ENCODE measurements at places on chromosomes 2 and 18.

DNA sequence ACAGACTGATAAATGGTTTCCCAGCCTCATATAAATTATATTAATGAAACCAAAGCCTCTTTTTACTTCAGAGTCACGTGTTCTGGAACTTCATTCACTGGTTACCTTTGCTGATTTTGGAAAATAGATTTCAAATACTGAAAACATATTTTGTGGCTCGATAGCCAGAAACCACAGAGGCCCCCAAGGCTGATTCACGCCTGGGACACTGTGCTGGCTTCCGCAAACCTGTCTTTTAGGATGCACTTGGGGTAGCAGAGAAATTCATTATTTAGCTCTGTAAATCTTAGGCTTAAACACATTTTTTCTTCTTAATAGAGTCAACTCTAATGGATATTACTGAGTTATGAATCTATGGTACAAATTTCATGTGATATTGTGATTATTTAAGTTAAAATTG, 90.7 kb upstream of the TMEM18 start:
- no peak for DNase-seq

DNA sequence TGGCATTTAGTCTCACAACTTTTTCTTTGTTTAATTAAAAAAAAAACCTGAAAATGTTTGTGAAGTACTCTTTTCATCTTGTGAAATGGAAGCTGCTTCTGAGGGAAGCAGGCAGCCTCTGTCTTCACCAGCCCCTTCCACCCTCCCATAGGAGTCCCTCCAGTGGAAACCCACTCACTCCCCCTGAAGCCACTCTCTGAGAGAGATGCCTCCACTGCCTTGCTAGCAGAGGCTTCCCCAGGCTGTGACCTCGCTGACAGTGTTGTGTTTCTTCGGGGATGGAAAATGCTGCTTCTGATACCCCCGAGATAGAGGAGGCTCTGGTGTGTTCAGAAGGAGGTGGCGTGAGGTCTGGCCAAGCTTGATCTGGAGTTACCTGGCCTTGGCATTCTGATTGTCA, 59.9 kb downstream of the SH3RF3 start:
- no peak for DNase-seq

DNA sequence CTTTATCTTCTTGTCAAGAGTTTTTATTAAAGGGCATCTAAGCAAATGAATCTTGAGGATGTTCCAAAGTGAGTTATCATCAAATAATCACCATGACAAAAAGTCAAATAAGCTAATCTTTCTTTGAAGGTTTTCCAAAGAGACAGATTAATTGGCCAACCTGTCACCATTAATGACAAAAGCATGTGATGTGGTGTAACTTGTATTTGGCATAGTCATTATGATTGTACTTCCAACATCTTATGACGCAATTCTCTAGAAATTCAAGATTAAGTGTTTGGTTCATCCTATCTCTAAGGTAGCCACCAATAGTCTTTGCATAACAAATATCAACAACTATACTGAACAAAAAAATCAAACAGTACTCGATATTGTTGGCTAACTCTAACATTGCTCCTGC, 28.6 kb downstream of the RBMS1 start:
- no peak for DNase-seq

GRCh38 chr2:8675543-8675942, 6.3 kb upstream of the ID2 start:
- DNase-seq: no peak

- no peak for DNase-seq
These were observed 2.1 kb upstream of the CLIP4 start for GRCh38 chr2:29113027-29113686.

DNA sequence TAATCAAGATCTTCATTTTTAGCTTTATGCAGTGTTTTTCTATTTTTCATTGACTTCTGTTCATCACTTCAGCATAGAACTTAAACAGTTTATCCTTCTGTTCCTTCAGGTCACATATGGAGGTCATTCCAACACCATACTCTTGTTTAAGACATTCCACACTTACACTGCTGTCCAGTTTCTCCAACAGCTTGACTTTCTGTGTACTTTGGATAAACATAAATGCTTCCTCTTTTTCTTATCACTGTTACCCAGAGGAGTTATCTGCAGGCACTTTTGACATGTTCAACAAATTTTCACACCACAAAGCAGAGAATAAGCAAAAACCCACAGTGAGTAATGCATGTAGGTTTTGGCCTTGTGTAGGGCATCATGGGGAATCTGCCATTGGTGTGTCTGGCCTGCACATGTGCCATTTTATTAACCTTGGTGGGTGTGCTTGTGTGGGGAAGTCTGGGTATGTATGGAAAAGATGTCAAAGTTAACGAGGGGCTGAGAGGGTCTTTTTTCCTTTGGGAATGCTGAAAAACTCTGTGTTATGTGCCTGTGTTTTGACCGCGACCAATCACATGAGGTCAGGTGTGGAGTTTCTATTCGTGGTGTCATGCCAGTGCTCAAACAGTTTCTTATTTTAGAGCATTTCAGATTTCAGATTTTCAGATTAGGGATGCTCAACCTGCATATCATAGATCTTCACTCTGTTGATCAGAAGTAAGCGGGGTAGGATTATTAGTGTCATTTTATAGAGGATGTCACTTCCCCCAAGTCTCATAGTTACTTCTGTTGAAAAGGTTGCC, 53.9 kb upstream of the ACVR1 start:
- DNase-seq: no peak

DNA sequence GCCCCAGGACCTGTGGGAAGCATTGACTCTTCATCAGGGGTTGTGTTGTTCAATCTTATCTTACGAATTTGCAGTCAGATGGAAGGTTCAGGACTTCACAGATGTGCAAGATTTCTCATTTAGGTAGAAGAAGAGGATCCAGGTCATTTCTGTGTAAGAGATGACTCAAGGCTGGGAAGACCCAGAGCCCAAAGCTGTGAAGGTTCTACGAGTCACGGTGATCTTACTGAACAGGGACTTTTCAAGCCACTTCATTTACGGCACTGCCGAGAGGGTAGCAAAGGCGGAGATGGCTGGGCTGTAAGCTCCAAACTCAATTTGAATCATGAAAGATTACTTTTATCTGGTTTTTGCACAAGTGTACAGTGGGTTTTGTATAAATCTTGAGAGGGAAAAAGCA, 228.0 kb upstream of the MEX3C start:
- DNase-seq: no peak

DNA sequence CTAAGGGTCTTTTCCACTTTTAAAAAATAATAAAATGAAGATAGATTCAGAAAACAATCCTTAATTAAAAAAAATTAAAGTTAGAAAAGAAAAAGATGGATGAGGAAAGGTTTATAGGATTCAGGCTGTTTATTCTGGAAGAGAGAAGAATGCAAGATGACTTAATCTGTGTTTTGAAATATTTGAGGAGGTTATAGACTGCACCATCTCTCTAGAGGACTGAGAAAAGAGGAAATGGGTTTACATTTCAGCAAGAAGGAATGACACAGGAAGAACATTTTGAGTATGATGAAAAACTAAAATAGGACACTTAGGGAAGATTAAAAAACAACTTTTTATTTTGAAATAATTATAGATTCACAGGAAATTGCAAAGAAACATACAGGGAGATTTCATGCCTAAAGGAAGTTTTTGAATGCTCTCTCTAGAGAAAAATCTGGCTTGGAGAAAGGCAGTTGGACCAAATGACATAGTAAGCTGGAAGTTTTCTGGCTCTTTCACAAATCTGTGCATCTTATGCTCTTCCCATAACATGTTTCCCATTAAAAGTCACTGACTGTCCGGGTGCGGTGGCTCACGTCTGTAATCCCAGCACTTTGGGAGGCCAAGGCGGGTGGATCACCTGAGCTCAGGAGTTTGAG, 75.0 kb downstream of the CERS6 start:
- no peak for DNase-seq

- DNase-seq: no peak
These were observed 113.5 kb downstream of the CSRNP3 start for GRCh38 chr2:165582863-165583506.

DNA sequence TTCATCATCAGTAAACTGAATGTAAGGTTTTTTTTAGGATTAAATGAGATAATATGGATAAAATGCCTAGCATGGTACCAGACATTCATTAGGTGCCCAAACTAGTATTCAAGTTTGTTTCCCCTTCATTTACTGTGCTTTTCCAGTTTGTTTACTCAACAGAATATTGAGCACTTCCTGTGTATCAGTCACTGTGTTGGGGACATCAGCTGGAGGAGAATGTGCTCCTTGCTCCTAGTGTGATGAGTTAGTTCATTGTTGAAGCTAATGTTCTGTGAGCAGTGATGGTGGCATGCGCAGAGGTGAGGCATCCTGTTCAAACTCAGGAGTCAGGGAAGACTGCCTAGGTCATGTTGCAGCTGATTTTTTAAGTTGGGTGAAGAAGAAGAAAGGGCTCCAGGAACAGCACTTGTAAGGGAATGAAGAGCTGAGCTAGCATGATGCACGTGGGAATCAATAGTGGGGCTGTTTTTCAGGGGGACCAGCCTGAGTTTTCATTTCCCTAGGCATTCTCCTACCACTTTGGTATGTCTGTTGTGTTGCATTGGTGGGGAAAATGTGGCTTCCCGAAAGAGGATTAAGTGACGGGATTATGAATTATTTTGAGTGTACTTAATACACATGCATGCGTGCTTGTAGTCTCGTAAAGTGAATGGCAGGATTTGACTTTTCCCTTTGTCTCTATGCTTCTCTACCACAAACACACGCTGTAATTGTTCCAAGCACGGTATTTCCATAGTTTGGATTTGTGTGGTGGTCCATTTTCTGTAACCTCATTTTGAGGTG, 23.7 kb downstream of the TTLL4 start:
- no peak for DNase-seq

DNA sequence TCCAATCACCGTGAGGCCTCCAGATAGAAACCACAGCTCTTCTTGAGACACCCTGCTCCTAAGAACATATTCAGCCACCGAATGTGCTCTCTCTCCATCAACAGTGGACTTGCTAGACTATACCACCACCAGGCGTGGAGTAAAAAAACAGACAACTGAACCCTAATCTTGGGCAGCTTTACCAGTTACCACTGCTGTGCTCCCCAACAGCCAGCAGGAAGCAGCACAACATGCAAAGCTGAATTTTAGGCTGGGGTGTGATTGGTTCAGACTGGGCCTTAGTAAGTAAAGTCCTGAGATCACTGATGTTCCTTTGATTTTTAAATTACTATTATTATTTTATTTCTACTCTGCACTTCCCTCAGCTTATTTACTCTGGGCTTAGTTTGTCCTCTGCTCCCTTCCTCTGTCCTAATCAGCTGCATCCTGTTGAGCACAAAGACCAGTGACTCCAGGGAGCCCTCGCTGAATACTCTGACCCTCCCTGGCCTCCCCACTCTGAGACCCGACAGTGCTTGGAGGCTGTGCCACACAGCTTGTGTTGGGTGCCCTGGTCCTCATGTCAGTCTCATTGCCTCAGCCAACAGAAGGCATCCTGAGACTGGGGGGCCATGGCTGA, 21.9 kb downstream of the MRPL35 start:
- peak; percentile 78 for DNase-seq

DNA sequence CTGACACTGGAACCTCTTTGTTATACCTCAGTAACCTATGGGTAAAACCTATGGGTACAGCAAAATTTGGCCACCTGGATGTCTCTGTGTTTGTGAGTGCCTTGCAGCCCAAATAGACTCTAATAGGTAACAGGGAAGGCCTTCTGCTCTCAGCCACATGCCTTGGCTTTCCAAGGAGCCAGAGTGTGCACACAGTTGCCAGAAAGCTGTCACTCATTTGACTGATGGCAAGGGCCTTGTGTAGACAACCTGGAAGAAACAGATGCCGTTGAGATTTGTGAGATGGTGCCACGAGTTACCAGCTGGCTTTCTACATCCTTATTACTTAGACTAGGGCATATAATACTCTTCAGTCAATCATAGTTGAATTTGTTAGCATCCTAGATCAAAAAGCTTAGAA, 90.1 kb upstream of the RAB12 start:
- DNase-seq: no peak

GRCh38 chr2:176503776-176504175, 234.5 kb downstream of the MTX2 start:
- DNase-seq: no peak

DNA sequence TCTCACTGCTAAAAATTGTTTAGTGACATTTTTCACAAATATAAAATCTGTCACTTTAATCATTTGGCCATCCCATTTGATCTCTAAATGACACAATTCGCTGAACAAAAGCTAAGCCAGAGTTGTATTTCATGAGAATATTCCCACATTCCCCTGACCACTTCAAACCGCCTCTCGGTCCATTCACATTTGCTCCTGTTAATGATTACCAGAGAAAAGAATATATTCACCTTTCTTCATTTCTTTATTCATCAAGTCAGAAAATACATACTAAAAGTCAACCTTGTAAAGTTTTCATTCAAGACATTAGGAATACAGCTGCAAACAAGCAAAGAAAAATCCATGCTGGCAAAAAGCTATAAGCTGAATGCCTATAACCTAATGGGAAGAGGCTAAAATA, 225.5 kb downstream of the DOK6 start:
- no peak for DNase-seq

GRCh38 chr2:100541404-100541803, 21.4 kb upstream of the PDCL3 start:
- DNase-seq: no peak

DNA sequence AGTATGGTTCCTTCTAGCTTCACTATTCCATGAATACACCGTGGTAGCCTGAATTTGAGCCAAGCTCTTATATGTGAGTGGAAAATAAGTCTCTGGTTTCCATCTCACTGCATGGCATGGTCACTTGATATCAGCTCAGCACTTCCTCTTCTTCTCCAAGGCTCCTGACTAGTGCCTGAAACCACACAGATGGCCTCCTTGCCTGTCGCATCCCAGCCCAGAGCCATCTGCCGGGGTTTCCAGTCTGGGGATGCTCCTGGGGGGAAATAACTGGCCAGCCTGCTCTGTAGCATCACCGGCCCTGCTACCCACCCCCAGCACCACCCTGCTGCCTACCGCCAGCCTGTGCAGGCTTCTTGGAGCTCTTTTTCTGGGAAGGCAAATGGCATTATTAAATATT, 7.7 kb upstream of the MARCHF4 start:
- DNase-seq: no peak

DNA sequence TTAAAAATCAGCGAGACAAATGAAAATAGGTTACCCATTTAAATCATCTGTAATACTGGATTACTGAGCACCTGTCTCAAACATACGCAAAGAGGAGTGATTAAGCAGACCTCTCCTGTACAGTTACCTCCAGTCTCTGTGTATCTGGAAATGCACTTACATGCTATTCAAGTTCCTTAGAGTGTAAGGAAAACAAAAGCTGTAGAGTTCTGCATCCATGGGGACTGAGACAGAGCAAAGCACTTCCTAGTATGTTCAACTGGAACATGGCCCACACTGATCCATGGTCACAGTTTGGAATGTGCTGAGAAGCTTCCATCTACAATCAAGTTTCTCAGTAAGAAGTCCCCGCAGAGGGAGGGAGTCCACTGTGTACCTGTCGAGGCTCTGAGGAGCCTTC, 63.9 kb downstream of the PPP4R1 start:
- DNase-seq: no peak

- DNase-seq: no peak
These were observed 96.6 kb downstream of the MAP4K4 start for GRCh38 chr2:101794141-101794540.

- DNase-seq: peak; percentile 12
These were observed 86.6 kb downstream of the DTNB start for GRCh38 chr2:25586726-25587144.

Data from NAMALWA (cell line).